ENCODE measurements at places on chromosomes 7 and 10.

- DNase-seq: no peak
Measured at GRCh38 chr10:111018021-111018420, 58.8 kb upstream of the ADRA2A start.

- no peak for DNase-seq
Measured at GRCh38 chr7:77269360-77270093, 69.9 kb upstream of the FGL2 start.

DNA sequence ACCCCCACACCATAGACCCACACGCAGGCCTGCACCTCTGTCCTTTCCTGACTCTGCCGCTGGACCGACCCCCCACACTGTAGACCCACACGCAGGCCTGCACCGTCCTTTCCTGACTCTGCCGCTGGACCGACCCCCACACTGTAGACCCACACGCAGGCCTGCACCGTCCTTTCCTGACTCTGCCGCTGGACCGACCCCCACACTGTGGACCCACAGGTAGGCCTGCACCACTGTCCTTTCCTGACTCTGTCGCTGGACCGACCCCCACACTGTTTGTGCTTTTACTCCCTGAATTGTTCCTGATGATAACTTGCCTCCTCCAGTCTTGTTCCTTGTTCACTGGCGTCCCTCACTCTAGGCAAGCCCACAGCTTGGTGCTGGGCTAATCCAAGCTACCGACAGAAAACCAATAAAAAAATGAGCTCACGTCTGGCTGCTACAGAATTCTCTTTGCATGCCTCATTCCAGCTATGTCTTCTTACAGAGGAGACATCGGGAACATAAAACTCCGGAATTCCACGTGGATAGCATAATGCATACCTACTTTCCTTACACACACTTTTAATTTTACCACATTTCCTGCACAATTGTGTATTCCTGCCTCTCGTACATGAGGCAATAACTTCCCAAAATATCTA, 494.3 kb downstream of the PTPRN2 start:
- no peak for DNase-seq

- no peak for DNase-seq
Measured at GRCh38 chr7:158366916-158367633, 220.5 kb downstream of the PTPRN2 start.

- peak; percentile 1 for DNase-seq
Measured at GRCh38 chr10:42952349-42952748, 124.5 kb upstream of the RET start.

DNA sequence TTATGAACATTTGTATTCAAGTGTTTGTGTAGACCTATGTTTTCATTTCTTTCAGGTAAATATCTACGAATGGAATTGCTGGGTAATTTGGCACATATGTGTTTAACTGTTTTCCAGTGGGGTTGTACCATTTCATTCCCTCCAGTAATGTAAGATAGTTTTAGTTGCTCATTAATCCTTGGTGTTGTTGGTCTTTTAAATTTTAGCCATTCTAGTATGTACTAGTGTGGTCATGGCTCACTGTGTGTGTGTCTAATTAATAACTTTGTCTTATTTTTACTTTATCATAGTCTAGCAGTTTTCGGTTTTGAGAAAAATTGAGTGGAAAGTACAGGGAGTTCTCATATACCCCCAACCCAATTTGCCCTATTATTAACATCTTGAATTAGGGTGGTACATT, 278.8 kb downstream of the CAMK1D start:
- DNase-seq: no peak

GRCh38 chr7:156497776-156498509, 142.6 kb upstream of the RNF32 start:
- DNase-seq: no peak

DNA sequence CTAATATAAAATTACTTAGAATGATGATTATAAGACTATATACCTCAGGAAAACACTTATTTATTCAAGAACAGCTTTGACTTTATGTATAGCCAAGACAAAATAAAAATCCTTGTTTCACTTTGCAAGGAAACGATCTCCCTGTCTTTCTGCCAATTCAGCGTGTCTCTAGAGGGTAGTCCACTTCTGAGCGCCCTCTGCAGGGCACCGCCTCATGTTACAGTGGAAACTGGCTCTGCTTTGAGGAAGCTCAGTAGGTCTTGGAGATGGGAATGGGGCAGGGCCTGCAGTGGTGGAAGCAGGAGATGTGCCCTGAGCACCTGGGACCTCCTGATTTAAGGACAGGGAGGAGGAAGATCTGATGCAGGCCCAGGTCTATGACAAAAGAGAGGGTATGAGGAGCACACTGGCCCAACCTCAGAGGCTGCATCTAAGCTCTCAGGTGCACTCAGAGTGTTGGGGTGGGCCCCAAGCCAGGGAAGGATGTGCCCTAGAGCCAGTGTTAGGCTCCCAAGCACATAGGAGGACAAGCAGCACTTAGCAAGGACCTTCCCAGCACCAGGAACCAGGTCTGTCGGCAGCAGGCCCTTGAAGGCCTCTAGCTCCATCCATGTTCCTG, 481.0 kb downstream of the TNS3 start:
- DNase-seq: peak; percentile 20

DNA sequence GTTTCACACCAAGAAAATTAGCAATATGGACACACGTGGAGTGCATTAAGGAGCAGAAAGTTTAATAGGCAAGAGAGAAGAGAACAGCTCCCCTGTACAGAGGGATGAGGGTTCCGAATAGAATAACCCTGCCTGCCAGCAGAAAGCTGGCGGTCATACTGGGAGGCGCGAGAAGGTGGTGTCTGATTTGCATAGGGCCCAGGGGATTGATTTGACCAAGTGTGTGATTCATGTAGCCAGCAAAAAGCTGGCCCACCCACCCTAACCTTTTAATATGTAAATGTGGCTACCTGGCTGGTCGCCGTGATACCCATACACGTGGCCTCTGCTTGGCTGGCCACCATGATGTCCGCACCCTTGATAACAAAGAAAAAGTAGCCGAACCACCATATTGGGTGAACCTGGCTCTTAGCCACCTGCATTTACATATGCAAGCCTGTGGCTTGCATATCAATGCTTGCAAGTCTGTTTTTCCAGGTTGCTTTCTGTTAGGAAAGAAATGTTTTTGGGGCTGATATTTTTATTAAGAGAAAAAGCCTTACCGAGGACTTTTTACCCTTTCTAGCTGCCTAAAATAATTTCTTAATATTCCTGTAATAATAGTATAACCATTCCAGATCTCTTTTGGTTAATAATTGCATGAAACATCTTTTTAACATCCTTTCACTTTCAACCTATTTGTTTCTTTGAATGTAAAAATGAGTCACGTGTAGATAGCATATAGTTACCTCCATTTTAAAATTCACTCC, 20.5 kb upstream of the VWDE start:
- no peak for DNase-seq

GRCh38 chr10:19683960-19684359, 132.3 kb upstream of the PLXDC2 start:
- DNase-seq: no peak

Data from activated T-cell treated with anti-CD3 and anti-CD28 coated beads, Interleukin-2, amount 50 U/mL, for 48 hours (primary cell).